ENCODE measurements at places on chromosomes 16 and 17.

GRCh38 chr17:77566566-77567138 is 391.9 kb upstream of the TNRC6C start:
- H3K27me3 ChIP-seq: peaks cover 4% of the 10 kb centered on the region
- no peak overlapping the region for H3K27ac ChIP-seq
- no peak overlapping the region for H3K4me3 ChIP-seq
- H3K36me3 ChIP-seq: no peaks in the 10 kb centered on the region

- H3K27me3 ChIP-seq: no peaks in the 10 kb centered on the region
- H3K4me1 ChIP-seq: no peaks in the 10 kb centered on the region
- peaks cover 39% of the 10 kb centered on the region for H3K36me3 ChIP-seq
- no peak overlapping the region for H3K27ac ChIP-seq
Observed at GRCh38 chr16:2939968-2940367, 24.1 kb upstream of the KREMEN2 start.

DNA sequence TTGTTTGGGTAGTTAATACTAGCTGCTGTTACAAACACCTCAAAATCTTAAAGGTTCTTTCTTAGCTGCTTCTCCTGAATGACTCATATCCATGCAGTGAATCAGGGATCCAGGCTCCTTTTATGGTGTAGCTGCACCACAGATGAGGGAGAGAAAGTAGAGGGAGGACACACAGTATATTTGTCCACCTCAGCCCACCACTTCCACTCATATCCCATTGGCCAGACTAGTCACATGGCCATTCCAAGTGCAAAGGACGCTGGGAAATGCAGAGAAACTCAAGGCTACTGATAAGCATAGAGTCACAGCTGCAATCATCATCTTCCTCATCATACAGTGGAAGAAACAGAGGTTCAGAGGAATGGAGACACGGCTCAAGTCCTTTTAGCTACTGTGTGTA is 63.8 kb downstream of the GSG1L start:
- no peak for DNase-seq
- no peaks in the 10 kb centered on the region for H3K36me3 ChIP-seq
- H3K4me3 ChIP-seq: no peak overlapping the region
- no peaks in the 10 kb centered on the region for H3K27me3 ChIP-seq

DNA sequence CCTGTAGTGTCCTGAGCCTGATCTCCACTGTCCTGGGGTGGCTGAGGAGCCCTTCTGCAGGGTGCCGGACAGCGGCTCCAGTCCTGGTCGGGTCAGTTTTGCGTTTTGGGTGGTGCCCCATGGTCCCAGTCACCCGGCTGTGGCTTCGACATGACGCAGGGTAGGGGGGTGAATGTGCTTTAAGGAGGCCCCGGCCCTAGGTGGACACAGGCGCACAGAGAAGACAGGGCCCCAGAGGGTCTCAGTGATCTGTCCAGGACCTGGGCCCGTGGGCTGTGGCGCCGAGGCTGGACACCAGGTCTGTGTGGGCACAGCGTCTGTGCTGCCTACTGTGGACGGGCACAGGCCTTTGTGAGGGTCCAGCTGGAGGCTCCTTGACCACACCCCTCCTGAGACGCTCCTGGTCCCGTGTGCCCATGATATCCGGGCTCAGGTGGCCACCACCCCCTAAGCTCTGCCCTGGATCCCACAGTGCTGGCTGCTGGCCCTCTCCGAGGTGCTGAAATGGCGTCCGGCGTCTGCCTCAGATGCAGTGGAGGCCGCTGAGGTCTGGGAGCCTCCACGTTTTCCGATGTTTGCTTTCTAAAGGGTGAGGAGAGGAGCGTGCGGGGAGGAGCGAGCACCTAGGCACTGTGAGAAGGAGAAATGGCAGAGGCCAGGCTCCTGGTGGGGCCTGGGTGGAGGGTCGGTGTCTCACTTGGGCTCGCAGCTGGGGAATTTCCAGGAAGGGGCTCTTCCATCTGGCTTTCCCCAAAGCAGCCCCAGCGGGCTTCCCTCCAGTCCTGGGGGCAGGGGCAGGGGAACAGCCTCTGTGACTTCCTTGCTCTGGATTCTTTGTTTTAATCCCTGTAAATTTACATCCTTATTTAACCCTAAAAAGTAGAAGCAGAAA is 56.1 kb upstream of the ACSF3 start:
- DNase-seq: peak; percentile 60
- H3K27me3 ChIP-seq: peaks cover 10% of the 10 kb centered on the region
- no peaks in the 10 kb centered on the region for H3K4me1 ChIP-seq

GRCh38 chr17:40551879-40552768 is 13.1 kb downstream of the CCR7 start:
- DNase-seq: peak; percentile 55
- H3K4me3 ChIP-seq: no peak overlapping the region
- H3K27ac ChIP-seq: no peak overlapping the region
- no peaks in the 10 kb centered on the region for H3K27me3 ChIP-seq
- no peaks in the 10 kb centered on the region for H3K36me3 ChIP-seq

GRCh38 chr16:13150181-13150885 is 248.9 kb downstream of the SHISA9 start:
- H3K36me3 ChIP-seq: no peaks in the 10 kb centered on the region
- no peaks in the 10 kb centered on the region for H3K4me1 ChIP-seq
- no peak overlapping the region for H3K4me3 ChIP-seq
- no peak overlapping the region for H3K27ac ChIP-seq

- no peaks in the 10 kb centered on the region for H3K4me1 ChIP-seq
- no peak for DNase-seq
- no peak overlapping the region for H3K4me3 ChIP-seq
- H3K27me3 ChIP-seq: no peaks in the 10 kb centered on the region
Observed at GRCh38 chr17:55383771-55384642, 37.6 kb downstream of the MMD start.

DNA sequence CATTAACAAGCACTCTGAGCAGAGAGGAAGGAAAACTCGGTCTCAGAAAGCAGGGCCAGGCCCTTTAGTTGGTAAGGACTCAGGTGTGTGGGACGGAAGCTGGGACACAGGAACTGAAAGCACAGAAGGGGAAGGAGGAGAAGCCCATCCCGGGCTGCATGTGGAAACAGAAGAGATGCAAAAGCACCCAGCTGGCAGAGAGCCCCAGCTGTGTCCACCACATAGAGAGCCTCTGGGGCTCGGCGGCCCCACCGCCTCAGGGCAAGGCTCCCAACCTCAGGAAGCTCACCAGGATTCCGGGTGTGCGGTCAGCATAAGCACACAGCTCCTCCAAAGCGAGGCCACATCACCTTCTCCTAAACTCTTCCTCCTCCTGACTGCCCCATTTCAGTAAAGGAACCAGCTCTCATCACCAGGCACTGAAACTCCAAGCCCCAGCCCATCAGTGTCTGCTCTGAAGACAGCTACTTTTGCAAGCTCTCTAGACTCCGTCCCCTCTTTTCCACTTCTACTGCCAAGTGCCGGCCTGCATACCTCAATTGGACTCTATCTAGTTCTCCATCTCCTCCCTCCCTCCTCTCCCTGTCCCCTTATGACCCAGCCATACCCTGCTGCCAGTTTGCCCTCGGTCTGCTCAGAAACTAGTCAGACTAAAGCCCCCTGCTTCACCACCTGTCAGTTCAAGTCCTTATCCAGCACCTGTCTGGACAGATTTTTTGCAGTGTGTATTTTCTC is 6.0 kb downstream of the ST3GAL2 start:
- H3K27me3 ChIP-seq: no peaks in the 10 kb centered on the region
- H3K4me3 ChIP-seq: no peak overlapping the region
- H3K4me1 ChIP-seq: peaks cover 32% of the 10 kb centered on the region
- no peak for DNase-seq

- no peaks in the 10 kb centered on the region for H3K36me3 ChIP-seq
- no peak for DNase-seq
- H3K27ac ChIP-seq: peak overlapping the region; percentile 78
- H3K4me1 ChIP-seq: peaks cover 20% of the 10 kb centered on the region
- H3K4me3 ChIP-seq: no peak overlapping the region
- no peaks in the 10 kb centered on the region for H3K27me3 ChIP-seq
Observed at GRCh38 chr17:31786796-31787481, 72.1 kb downstream of the COPRS start.

- no peak overlapping the region for H3K4me3 ChIP-seq
- no peak overlapping the region for H3K27ac ChIP-seq
- H3K27me3 ChIP-seq: no peaks in the 10 kb centered on the region
- DNase-seq: no peak
Observed at GRCh38 chr16:51045794-51046193, 105.3 kb downstream of the SALL1 start.
